ENCODE measurements at places on chromosomes 3 and 15.

DNA sequence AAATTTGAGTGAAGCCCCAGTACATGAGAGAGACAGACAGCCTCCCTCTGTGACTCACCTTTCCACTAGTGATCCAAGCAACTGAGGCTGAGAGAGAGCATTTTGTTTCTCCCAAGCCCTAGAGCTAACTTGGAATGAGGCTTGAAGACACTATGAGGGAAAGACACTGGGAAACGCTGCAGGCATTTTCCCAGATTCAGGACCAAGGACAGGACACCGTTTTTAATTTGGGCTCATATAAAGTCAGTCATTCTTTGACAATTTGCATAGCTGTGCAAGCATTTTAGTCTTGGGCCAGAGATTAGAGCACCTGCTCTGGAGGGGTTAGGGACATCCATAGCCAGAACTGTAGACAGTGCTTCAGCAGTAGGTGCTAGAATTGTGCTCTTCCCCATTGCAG is 249.0 kb downstream of the AGBL1 start:
- DNase-seq: no peak

DNA sequence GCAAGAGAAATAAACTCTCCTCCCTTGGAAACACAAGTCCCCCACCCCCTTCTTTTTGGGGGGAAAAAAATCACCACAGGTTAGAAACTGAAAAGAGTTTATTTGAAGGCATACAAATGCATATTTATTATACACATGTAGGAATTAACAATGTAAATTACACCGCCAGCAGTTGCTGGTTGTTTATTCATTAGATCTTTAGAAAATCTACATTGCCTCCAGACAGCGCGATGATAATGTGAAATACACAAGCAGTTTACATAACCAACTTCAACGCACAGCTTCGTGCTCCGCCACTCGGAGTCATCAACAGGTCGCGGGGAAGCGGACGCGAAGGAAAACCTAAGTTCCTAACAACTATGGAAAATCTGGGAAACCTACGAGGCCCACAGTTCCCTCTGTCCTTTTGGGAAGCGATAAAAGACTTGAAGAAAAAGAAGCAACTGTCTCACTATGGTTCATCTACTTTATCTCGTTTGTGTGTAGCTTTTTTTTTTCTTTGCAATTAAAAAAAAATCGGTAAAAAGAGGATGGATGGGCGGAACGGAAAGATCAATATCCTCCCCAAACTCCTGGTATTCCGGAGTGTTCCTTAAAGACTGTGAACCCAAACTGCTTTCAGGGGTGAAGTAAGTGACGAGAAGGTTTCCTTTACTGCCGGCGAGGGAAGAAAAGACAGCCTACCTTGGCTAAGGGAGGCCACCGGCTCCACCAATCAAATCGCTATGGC is 8.4 kb upstream of the FOXB1 start:
- DNase-seq: no peak

DNA sequence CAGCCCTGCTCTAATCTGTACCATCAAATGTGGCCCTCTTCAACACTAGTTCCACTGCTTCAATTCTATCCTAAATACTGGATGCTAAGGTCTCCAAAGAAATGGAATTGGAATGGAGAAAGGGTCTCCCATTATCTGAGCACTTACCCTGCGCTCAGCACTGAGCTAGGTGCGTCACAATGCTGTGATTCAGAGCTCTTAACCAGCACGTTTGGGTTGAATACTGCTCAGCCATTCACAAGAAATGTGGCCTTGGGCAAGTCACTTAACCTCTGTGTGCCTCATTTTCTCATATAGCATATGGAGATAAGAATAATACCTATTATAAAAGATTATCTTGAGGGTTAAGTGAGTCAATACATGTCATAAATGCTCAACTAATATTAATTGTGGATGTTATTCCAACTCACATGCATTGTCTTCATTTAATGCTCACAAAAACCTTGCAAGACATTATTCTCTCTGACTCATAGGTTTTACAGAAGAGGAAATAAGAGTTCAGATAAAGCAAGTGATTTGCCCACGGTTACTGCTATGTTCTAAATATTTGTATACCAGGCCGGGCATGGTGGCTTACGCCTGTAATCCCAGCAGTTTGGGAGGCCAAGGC is 27.4 kb upstream of the SRGAP3 start:
- DNase-seq: no peak

- DNase-seq: no peak
Observed at GRCh38 chr3:45035441-45036301, 9.6 kb downstream of the CLEC3B start.

GRCh38 chr3:189204937-189205336 is 33.2 kb downstream of the TPRG1 start:
- DNase-seq: no peak

DNA sequence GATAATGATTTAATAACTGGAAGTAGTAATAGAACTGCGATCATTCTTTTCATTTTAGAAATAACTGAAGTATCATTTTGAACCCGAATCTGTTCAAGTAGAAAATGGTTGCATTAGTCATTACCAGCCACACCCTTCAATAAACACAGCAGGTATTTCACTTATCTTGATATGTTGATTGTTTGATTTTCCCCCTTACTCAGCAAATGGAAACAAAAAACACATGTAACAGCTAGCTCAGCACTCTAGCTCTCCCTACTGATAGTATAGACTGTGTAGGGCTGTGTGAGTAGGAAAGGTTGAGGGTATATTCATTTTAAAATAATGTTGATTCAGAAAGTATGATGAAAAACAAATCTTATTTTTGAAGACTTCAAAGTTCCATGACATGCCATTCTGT is 1.1 kb upstream of the GPR149 start:
- no peak for DNase-seq

GRCh38 chr3:64178419-64178818 is 46.8 kb downstream of the PRICKLE2 start:
- no peak for DNase-seq

DNA sequence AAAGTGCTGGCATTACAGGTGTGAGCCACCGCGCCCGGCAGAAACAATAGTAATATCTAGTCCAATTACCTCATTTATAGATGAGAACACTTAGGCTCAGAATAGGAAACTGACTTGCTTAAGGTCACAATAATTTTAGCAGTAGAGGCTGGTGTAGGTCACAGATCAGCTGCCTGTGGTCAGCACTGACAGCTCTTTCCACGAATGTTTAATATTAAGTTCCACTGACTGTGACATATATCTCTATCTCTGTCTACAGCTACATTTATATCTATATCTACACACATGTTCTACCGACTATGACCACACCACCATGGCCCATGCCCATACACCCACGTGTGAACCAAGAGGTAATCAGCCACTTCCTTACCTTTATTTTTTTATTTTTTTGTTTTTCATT is 40.2 kb upstream of the DLG1 start:
- no peak for DNase-seq

GRCh38 chr3:168091941-168092340 is 3.8 kb downstream of the GOLIM4 start:
- no peak for DNase-seq
